ENCODE measurements at places on chromosomes 2 and 18.

- DNase-seq, result no peak
These were observed 144.0 kb downstream of the LDLRAD4 start for GRCh38 chr18:13362607-13363006.

DNA sequence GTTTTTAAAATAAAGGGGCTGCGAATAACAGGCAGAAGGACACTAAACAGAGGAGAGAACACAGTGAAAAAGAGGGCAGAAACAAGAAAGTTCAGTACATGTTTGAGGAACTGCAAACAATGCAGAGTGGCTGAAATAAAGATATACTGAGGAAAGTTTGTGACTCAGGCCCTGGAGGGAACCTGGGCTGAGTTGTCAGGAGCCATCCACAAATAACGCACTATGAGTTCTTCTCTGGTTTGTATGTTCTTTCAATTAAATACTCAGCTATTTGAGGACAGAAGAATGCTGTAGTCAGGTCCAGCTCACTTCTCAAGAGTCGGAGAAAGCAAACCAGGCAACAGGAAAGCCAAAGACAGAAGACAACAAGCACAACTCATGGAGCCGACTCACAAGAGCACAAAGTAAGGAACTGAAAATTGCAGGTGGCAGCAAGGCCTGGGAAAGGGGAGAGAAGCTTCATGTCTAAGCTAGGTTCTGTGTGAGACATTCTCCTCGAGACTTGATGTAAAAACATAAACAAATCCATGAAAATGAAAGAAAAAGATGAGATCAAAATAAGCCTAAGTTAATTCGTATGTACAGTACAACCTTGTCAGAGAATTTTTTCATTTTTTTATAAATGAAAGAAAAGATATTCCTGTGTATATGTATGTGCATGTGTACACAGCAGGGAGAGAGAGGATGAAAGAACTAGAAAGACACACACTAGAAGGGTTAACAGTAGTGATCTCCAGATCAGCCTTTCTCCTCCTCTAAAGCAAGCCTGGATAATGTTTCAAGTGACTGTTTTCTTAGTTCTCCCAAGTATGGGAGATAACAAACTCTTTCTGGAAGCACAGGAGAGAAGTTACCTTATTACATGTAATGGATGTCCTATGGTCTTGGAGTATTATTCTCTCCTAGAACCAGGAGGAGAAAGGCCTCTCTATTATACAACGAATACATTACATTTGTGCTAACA, 41.5 kb downstream of the CHN1 start:
- DNase-seq, result no peak

DNA sequence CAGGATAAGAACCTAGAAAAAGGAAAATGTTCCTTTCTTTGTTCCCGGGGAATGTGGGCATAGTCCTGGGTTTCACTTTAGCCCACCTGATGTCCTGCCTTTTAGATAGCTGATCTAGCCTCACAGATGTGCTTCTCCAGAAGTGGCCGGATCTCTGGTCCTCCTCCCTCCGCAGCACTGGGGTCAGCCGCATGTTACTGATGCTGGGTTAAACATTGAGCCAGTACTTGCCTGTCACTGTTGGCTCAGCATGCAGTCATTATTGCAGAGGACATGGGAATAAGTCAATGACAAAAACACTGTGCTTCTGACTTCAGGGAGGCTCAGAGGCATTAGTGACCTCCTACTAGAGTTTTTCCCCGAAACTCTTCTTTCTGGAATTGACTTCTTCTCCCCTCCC, 27.6 kb downstream of the NCK2 start:
- DNase-seq, result no peak

GRCh38 chr2:62447411-62447810, 58.6 kb downstream of the TMEM17 start:
- DNase-seq, result no peak

DNA sequence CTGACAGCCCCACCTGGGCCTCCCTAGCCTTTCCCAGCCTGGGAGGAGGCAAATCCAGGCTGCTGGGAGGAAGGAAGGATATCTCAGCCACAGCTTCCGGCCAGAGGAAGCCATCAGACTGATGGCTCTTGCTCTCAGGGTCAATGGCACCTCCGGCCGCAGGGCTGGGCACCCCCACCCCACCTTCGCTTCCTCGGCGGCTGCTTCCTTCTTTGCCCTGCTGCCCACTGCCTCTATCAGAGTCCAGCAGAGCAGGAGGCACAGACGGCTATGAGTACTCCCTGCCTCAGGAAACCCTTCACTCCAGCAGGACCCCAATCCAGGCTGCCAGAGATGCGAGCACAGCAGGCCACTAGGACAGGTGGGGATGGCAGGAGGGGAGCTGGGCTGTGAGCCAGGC, 3.3 kb downstream of the SEMA4C start:
- DNase-seq, result no peak

- peak; percentile 43 for DNase-seq
These were observed 916 bp downstream of the TNFRSF11A start for GRCh38 chr18:62325806-62326645.

- DNase-seq, result no peak
These were observed 186.5 kb downstream of the CCDC102B start for GRCh38 chr18:68984342-68984741.

DNA sequence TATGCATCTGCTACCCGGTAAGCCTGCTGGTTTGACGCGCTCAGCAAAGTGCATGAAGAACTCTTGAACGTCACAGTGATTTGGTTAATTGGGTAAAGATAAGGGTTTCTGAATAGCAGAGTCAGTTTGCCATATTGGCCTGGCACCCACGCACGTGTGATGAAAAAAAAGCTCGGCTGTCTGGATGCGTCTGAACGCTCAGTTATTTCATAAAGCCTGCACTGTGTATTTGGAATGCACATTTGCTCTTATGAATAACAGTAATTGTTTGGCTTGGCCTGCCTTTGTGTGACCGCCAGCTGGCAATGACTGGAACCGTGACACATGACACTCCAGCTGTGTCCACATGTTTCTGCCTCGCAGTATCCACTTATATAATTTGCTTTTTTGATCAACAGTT, 129.2 kb upstream of the MEIS1 start:
- no peak for DNase-seq

DNA sequence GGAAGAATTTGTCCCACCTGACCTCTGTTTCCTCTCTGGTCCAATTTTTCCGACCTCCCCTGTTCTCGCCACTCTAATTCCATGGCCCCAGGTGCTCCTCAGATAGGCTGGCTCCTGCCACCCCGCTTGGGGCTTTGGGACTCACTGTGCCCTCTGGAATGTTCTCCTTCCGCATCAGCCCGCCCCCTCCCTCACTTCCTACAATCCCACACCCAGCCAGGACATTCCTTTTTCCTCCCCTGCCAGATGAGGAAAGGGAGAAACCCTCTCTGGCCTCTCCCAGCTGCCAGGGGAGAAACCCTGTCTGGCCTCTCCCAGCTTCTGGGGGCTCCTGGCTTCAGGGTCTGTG, 3.1 kb upstream of the OR6B2 start:
- no peak for DNase-seq

DNA sequence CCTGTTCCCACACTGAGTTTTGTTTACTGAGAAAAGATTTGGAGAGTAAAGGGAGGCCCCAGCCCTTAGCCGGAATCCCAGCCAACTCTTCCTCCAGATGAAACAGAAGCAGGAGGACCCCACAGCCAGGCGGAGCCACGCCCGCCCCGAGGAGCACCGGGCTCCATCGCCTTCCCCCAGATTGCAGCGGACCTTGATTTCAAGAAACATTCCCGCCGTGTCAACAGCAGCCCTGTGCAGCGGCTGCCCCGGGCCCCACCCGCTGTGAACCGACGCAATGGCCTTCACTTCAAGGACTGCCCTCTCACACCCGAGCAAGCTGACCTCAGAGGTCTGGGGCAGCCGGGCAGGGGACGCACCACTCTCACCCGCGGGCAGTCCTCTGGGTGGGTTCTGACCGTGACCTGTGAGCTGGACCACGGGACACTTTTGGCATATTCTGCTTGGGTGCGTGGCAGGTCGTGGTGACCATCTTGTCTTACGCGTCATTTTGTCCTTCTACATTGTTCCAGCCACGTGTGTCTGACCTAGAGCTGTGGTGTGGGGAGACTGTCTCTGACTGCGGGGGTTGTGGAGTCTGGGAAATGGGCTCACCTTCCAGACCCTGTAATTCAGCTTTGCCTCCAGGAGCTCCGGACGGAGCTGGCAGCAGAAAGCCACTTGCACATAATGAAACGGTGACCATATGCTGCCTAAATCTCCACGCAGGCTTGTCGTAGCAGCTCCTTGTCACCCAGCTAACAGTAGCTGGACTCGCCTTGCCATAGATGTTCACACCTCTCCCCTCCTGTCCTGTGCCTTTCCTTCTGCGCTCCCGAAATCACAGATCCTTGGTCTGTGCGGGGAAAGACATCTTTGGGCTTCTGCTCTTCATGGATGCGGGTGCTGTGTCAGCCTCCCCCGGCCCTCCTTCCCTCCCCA, 32.0 kb upstream of the INHBB start:
- peak; percentile 38 for DNase-seq

GRCh38 chr18:77557046-77557587, 307.5 kb downstream of the GALR1 start:
- no peak for DNase-seq

DNA sequence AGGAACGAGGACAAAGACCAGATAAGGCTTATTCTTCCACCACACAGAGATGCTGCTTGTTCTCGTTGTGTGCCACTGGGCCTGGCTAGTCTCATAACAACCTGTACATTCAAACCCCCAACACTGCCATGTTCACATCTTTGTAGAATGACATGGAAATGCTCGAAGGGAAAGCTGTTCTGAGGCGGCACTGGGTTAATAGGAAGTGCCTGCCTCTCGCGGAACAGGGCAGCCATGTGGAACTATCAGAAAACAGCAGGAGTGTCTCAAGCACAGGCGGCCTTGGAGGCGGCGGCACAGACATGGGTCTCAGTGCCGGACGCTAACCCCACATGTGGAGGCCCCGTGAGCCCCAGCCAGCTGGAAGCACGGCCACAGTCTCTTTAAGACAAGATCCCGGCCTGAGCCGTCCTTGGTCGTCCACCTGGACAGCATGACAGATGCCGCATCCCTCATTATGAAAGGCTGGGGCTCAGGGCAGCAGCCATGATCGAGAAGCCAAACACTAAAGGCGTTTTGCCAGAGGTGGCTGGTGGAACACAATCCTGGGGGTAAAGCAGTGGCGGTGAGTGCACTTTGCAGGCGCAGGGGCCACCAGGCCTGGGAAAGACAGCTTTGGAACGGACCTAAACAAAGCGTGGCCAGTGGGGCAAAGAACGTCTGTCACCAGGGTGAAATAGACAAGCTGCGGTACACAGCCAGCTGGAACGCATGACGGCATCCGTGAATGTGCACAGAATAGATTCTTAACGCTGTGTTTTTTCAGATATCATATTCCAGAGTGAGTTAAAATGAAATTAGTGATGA, 161.0 kb downstream of the HDAC4 start:
- no peak for DNase-seq

GRCh38 chr18:73614812-73615211, 532.8 kb downstream of the FBXO15 start:
- no peak for DNase-seq

GRCh38 chr2:210844016-210844415, 287.6 kb downstream of the CPS1 start:
- DNase-seq, result no peak

DNA sequence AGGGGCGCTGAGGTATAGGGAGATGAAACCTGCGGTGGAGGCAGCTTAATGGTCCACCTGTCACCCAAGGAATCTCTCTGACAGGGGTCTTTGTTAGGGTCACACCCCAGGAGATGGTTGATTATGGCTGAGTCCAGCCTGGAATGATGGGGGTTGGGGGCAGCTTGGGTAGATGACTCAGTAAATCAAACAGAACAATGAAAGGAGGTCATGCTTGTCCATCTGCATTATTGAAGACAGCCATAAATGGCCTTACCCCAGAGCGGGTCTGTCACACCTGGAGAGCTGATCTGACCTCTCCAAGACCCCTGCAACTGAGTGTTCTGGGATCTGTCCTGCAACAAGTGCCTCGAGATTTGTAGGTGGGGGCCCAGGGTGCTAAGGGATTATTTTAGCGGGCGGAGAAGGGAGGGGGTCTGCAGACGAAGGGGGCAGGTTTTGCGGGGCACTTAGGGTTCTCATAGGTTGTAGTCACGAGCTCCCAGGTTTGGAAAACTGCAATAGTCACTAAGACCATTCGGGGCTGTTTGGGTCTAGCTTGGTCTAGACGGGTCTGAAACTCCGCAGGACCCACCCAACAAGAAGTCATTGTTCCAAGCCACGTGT, 771 bp upstream of the IGFBP2 start:
- DNase-seq, result no peak

DNA sequence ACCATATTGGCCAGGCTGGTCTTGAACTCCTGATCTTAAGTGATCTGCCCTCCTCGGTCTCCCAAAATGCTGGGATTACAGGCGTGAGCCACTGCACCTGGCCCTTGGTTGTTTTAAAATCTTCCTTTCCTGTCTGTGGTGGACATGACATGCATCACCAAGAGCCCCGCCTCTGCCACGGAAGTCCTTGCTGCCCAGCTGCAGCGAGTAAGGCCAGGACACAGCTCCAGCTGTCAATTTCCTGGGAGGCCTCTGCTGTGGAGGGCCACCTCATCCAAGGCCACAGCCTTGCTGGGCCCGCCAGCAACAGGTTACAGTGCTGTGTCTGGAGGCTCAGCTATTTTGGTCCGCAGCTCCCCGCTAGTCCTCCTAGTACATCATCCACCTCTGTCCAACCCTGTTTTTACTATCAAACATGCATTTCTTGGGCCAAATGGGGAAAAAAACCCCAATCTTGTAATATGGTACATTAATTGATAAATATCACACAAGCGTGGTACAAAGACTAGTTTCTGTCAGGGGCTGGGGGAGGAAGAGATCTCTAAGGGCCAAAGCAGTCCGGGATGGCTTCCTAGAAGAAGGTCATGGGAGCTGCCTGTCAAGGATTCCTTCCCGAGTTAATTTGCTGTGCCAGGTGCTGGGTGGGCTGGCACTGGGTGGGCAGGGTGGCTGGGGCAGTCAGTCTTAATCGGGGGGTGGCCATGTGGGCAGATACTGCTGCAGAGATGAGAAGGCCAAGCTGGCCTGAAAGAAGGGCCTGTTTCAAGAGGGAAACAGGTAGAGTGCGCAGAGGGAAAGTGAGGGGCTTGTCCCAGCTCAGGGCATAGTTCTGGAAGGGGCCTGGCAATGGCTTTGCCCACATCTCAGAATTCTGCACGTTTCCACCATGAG, 100.5 kb downstream of the INHBB start:
- DNase-seq, result no peak

DNA sequence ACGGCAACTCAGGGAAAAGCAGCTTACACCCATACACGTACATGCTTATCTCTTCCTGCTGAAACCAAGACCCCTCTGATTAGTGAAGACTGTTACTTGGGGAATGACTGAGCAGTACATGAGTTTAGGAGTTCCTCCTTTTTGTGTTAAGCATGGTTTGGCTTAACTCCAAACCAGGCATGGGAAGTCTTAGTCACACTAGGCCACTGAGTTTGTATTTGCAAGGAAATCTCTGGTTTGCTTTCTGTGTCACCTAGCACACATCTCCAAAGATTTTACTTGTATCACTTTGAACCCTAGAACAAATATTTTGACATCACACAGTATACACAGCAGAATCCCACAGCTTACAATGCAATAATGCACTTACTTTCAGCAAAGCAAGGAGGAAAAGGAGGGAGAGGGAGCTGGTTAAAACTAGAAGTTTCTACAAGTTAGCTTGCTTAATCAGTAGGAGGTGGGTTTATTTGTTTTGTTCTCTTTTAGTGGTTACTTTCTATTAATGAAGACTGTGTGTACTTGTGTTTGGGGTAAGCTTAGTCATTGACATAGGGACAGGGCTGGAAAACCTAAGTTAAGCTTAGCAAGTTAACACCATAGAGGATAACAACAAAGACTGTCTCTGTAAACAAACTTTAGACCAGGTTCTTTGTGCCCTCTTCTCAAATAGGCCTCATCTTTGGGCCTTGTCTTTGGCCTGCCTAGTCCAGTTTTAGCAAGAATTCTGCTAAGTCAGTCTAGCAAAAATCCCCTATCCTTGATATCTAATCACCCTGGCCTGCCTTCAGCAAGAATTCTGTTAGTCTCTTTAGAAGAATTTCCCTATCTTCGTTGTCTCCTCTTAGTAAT, 219.4 kb downstream of the MREG start:
- no peak for DNase-seq

All from NCI-H82 (cell line).